ENCODE measurements at places on chromosomes 2 and 18. TPM values are rescaled to one million over a fixed set of nuclear protein-coding genes. Genes with fewer than 3 reads are reported as not detected.
A peak's percentile ranks its signal among the peaks of the same experiment; 100 is the strongest.

Gene CXCR4
- 3.6 TPM for total RNA-seq

GRCh38 chr18:37265382-37265781, 300.2 kb downstream of the CELF4 start:
- no peak for DNase-seq

DNA sequence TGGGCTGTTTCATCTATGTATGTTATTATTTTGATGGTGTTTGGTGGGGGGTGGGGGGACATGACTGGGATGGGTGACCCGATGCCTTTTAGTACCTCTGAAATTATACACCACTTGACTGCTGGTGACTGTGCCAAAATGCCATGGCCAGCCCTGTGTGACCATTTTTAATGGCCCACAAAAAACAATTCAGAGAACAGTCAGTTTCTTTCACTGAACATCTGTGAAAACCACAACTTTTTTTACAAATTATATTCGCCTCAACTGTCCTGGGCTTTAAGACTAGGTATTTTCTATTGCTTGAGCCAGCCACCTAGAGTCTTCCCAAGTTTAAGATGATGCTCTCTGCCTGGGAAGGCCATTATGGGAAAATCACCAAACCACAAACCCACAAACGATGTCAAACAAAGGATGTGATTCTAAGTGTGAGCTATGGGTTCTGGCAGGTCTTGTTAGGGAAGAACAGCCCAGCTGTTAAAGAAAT, 33.9 kb downstream of the FN1 start:
- DNase-seq, result no peak

Gene CCBE1
- 0.92 TPM for total RNA-seq

DNA sequence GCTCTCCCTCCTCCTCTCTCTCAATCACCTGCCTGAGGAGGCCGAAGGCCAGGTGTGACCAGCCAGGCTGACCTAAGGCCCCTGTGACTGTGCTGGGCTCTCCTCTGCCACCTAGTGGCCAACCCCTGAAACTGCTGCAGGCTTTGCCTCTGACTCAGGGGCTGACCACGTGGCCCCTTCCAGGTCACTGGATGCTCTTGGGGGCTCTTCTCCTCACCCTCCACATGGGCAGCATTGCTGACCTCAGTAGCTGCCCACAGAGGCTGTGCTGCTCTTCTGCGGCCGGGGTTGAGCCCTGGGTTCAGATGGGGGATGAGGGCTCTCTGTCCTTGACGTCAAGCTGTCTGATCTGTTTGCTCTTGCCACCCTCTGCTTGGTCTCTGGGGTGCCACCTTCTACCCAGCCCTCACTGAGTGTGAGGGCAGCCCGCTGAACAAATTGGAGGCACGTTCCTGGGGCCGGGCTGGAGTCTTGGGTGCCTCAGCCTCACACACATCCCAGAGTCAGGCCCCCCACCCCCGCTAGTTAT, 122.7 kb downstream of the TWIST2 start:
- DNase-seq, result peak; percentile 67

Gene BIRC6
- 32.3 TPM for total RNA-seq

GRCh38 chr2:159226608-159227385, 59.7 kb downstream of the WDSUB1 start:
- DNase-seq, result no peak

GRCh38 chr18:12238826-12239225, 15.3 kb upstream of the CIDEA start:
- DNase-seq, result no peak

Gene NABP1
- 7.1 TPM for total RNA-seq

DNA sequence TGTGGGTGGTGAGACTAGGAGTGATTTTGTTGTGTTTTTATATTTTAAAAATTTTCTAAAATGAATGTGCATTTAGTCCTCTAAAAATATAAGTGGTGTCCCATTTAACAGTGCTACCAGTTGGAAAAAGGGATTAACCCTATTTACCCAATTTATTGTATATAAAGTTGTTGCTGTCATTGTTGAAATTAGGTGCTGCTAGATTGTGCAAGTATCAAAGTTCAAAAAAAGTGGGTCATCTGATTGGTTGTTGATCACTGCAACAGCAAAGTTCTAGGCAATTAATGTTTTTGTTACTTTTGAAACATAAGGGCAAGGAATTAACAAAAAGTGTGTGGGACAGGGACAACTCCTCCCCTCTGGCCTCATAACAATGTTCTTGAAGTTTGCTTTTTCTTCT, 40.6 kb downstream of the ADNP2 start:
- no peak for DNase-seq

Gene KIF1A
- 1.6 TPM for total RNA-seq

- DNase-seq, result no peak
These were observed 70.6 kb downstream of the MGAT5 start for GRCh38 chr2:134324430-134324829.

Gene DCDC2C
- not detected for total RNA-seq

Gene CPLX4
- total RNA-seq, result not detected

Gene LYPD6
- total RNA-seq, result 0.30 TPM

DNA sequence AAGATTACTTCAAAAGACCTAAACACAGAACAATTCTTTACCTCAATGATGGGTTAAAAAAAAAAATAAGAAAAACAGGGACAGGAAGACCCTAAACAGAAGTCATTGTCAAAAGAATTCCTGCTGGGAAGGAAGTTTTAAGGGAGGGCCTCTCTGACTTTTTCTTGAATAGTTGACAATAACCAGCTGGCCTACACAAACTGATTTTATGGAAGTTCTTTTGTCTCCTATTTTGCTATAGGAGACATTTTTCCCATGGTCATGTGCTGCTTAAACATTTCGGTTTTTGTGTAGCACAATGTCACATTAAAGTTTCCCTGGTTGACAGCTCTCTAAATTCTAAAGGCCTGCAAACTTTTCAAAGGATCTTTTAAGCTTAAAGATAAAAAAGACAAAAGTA, 55.3 kb downstream of the RFTN2 start:
- no peak for DNase-seq

Gene TTN
- 3,610 TPM for total RNA-seq

DNA sequence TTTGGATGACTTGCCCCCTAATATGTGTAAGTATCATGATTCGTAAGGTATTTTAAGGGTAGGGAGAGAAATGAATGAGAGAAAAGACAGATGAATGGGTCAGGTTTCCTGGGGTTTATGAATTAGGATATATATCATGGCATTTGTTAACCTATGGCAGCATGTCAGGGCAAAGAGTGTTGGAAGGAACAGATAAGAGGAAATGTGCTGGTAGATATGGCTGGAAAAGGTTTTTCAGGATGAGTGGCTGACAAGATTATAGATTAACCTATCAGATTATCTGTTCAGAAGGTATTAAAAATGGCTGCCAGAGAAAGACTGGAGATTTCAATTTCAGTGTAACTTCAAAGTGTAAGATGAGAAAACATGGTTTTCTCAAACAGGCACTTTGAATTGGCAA, 67.8 kb downstream of the SRBD1 start:
- DNase-seq, result no peak

- DNase-seq, result no peak
These were observed 202.8 kb downstream of the WDR7 start for GRCh38 chr18:56853961-56854360.

Gene CCNYL1
- total RNA-seq, result 8.3 TPM

GRCh38 chr18:8800445-8800844, 95.1 kb downstream of the MTCL1 start:
- DNase-seq, result no peak

DNA sequence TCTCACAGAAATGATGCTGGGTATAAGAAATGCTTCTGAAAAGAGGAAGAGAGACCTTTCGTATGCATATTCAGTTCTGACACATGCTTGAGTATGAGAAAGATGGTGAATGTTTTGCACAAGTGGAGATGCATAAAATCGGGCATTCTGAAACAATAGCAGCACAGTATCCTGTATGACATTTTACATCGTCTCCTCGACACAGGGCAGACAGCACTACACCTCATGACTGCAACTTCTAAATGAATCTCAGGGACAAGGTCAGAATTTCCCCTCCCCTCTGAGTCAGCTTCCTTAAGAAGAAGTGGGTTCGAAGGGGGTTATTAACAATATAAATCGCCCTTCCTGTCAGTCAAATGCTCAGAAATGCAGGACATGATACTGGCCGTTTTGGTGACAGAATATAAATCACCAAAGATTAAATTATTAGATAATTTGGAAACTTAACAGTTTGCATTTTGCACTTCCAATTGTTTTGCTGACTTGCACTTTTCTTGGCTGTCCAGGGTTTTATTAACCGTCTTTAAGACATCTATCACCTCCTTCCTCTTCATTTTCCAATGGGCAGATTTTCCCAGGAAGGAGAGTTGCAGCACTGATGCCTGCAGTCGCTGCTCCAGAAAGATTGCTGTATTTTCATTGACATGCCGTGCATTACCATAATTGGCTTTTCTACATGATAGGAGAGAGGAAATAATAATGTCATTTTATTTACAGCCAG, 57.2 kb downstream of the TSHZ1 start:
- DNase-seq, result no peak

Gene C1GALT1C1L
- total RNA-seq, result 0.64 TPM

DNA sequence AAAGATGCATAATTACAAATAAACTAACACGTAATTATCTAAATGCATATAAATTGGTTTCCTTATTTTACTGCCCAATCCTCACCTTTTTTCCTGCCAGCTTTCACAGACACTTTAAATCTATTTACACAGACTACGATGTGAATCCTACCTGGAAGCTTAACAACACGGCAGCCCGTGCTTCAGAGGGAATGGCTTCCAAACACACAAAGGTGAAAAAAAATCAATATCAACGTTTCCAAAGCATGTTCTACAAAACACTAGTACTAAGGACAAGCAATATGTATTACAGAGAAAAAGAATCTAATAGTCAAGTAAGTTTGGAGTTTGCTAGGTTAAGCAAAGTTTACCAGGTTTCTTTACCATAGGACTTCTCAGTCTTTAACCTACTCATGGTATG, 4.4 kb downstream of the MAP4K3 start:
- DNase-seq, result no peak

DNA sequence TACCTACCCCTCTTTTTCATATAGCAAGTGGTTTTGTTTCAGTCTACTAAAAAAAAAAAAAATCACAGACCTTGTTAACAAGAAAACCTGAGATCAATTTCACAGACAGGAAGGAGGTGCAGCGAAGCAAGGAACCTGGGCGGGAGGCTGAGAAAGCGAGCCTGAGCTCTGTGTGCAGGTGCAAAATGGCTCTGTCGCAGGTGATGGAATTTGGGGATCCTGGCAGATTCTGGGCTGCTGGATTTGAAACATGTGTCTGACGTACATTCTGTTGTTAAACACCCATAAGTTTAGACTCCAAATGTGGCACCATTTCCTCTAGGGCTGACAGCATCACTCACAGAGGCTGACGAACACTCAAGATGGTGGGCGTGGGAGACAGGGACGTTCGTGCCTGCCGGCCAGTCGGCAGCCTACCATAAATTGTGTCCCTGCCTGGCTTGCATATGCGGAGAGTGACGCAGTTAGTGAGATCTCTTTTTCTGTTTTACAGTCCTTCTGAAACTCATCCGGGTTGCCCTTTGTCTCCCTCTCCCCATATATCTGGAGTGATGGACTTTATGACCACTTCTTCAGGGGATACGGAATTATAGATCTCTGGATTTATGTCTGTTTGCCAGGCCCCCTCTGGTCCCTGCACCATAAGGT, 8.8 kb upstream of the DDX1 start:
- DNase-seq, result no peak

- DNase-seq, result no peak
These were observed 106.2 kb downstream of the KCNF1 start for GRCh38 chr2:11017921-11018320.

Gene SEMA4F
- total RNA-seq, result 3.4 TPM

Gene DUSP19
- total RNA-seq, result 12.1 TPM

DNA sequence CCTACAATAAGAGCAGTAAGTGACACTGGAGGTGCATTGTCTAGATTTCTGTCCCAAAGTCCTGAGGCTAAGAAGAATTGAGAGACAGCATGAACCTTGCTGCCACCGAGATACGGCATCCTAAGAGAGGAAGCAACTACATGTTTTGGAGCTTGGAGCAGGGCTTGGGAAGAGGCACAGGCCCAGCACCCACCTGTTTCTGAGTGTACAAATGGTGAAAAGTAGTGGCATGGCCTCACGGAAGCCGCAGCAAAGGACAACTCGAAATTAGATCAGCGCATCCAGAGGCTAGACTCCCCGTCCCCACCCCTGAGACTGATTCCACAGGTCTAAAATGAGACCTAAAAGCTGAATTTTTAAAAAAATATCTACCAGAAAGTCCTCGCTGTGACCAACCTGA, 127.5 kb downstream of the PTGR3 start:
- no peak for DNase-seq

DNA sequence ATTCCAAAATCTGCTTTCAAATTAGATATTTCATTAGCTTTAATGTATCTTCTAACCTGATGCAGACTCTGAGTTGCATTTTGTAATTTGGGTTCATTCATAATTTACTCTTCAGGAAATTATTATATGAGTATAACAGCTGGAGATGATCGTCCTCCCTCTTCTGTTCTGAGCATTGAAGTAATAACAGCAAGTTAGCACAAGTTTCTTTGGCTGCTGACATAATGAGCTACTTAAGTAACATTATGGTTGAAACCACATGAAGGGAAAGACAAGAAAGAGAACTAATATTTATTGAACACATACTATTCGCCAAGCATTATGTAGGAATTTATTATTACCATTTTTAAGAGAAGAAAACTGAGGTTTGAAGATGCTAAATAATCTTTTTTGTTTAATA, 75.1 kb downstream of the CPO start:
- no peak for DNase-seq

DNA sequence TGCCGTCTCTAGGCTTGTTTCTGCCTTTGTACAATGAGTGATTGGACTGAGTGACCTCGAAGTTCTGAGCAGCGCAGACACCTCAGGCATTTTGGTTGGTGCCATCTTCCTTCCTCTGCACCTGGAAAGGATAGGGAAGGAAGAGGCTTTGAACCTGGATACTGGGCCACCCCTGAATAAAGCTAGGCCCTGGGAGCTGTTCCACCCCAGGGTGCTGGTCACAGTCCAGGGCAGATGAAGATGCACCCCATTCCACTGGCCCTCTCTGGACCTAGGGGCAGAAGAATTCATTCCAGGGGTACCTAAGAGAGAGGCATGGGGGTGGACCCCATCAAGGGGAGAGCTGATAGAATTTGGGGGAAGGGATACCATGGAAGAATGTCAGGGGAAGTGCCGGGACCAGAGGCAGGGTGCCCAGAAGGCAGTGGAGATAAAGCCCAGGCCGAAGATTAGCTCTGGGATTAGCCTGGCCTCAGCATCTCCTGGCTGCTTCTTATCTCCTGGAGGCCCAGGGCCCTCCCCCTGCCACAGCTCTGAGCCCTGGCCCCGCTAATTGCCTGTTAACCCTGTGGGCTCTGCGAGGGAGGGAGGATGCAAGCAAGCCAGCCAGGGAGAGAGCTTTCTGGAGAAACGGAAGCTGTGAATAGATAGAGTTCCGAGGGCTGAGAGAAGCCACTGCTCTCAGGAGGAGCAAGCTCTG, 11.4 kb downstream of the ASIC4 start:
- no peak for DNase-seq

Gene ATL2
- 28.2 TPM for total RNA-seq

- no peak for DNase-seq
These were observed 58.9 kb upstream of the SLC1A4 start for GRCh38 chr2:64930258-64930671.

- peak; percentile 78 for DNase-seq
These were observed 920 bp downstream of the GULP1 start for GRCh38 chr2:188292348-188293239.

Gene TSPYL6
- not detected for total RNA-seq

Data from left ventricle myocardium superior (tissue), 1 donor.